GM19239 (cell line): ENCODE measurements at places on chromosomes 16 and 17.

- no peak for DNase-seq
Observed at GRCh38 chr16:19874026-19874425, 10.6 kb downstream of the GPRC5B start.

DNA sequence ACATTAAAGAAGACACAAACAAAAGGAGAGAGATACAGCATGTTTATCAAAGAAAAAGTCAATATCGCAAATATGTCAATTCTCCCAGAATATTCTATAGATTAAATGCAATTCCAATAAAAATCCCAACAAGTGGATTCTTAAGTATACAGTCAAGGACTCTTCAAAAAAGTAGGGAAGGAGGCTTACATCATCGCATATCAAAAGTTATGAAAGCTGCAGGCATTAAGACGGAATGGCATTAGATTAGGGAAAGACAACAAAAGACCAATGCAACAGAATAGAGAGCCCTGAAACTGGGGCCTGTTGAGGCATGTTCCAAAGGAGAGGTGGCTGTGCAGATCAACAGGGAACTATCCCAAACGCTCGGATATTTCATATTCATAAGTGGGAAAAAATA, 76.0 kb downstream of the MARCHF10 start:
- DNase-seq = no peak

- DNase-seq = no peak
Observed at GRCh38 chr16:3646348-3646920, 8.1 kb upstream of the DNASE1 start.

GRCh38 chr16:4365014-4365406, 6.6 kb upstream of the VASN start:
- DNase-seq = no peak

DNA sequence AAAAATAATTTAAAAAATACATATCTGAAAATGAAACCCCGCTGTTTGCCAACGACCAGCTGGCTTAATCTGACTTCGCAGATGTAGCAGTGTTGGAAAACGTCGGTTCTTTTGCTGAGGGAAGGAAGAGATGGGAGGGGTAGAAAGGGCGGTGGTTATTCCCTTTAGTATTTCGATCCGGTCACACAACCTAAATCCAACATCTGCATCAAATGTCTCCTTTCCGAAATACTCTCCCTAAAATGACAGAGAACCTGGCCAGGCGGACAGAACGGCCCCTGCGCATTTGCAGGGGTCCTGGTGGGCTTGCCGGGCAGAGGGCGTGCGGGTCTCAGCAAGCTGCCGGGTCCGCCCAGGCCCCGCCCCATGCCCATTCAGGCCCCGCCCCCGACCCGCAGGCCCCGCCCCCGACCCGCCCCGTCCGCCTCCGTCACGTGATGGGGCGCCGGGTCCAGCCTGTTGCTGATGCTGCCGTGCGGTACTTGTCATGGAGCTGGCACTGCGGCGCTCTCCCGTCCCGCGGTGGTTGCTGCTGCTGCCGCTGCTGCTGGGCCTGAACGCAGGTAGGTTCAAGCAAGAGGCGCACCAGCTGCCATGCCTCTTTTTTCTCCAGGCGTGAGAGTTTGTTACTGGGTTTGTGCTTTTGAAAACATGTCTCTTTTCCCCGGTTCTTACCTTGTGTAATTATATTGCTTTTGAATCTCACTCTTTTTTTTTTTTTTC, at the start of gene SCPEP1:
Gene SCPEP1 (plus strand): TSS at position 459 of the 723 bp plus-strand sequence. CDS start 29 bp downstream, at position 488.
- DNase-seq = peak; percentile 93

DNA sequence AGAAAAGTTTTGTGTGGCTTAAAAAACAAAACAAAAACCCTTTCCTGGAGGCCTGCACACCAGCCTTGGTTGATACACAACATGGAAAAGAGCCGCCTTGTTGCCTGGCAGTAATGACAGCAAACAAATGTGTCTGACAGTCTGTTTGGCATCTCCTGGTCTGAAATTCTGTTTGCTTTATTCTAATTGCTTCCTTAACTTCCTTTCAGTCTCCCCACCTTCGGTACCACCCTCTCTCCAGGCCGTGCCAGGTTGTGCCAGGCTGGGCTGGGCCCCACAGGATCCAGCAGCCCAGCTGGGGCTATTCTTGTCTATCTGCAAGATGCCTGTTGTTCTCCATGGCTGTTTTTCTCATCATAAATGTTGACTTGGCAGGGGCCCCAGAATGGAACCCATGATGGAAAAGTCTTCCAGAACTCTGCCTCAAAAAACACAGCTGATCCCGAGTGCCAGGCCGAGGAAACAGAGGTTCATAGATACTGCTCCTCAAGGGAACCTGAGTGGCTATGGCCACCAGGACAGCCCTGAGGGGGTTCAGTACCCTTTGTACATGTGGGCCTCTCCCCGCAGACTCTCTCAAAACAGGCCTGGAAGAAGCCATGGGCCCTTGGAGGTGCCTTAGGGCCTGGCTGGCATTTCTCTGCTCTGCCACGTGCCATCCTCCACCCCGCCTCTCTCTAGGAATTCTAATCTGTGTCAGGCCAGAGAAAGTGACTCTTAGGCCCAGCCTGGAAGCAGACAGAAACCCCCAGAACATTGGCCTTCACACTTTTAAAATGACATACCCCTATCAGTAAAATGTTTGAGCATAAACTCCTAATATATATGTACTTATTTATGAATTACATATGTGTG, 50.5 kb downstream of the YPEL2 start:
- DNase-seq = no peak

DNA sequence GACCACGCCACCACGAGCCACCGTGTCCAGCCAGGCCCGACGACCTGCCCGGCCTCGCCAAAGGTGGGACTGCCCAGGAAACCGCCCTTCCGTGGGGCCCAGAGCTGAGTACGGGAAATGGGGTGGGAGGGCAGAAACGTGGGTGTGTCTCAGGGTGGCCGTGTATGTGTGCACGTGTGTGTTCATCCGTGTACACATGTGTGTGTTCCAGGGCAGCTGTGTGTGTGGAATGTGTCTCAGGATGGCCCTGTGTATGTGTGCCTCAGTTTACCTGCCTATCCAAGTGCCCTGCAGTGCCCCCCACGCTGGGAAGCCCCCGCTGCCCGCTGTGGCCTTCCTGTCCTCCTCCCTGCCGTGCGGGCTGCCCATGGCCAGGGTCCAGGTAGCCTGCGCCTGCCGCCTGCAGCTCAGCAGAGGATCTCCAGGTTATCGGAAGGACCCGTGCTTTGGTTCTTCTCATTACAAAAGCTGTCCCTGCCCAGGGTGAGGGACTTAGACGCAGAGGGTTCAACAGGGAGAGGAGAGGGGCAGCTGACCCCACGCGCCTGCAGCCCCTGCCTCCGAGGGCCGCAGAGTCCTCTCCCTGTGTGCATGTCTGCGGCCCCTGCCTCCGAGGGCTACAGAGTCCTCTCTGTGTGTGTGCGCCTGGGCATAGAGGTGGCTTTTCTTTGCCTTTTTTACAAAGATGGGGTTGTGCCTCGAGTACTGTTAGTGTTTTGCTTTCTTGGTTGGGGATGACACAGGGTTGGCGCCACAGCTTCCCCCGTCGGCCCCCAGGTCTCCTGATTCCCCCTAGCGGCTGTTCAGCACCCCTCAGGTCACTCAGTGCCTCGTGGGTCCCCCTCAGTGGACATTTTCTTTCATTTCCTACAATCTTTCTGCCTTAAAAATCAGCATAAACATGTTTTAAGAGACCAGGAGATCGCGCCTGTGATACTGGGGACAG, 23.6 kb downstream of the ZNF469 start:
- no peak for DNase-seq

- no peak for DNase-seq
Observed at GRCh38 chr16:19225651-19226050, 57.6 kb downstream of the SYT17 start.

GRCh38 chr17:59121901-59122480, 15.3 kb upstream of the TRIM37 start:
- no peak for DNase-seq

DNA sequence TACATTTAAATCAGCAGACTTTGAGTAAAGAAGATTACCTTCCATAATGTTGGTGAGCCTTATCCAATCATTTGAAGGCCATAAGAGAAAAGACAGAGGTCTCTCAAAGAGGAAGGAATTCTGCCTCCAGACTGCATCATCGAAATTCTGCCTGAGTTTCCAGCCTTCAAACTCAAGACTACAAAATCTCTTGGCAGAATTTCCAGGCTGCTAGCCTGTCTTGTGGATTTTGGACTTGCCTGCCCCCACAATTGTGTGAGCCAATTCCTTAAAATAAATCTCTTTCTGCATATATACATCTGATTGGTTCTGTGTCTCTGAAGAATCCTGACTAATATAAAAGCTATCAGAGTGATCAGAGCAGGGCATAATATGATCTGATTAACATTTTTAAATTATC, 216.6 kb upstream of the CPHXL start:
- DNase-seq = no peak

GRCh38 chr17:80712606-80713005, 168.0 kb downstream of the RPTOR start:
- DNase-seq = no peak

DNA sequence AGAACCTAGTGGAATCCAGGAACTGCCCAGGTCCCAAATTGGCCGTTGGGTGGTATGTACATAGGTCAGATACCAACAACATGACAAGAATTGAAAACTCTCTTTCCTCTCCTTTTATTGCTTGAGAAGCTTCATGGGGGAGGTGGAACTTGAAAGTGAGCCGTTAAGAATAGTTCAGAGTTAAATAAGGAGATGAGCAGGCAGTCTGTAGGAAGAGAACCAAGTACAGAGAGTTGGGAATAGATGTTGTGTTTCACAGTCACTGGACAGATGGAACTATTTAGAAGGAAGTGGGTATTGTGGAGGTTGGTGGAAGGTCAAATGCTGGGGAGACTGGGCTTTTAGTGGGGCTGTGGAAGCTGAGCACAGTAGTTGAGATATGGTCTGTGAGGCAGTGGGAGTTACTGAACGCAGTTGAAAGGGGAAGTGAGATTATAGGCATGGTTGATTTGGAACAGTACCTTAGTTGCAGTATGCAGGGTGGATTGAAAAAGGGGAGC, 26.4 kb downstream of the ARHGAP44 start:
- DNase-seq = peak; percentile 47

DNA sequence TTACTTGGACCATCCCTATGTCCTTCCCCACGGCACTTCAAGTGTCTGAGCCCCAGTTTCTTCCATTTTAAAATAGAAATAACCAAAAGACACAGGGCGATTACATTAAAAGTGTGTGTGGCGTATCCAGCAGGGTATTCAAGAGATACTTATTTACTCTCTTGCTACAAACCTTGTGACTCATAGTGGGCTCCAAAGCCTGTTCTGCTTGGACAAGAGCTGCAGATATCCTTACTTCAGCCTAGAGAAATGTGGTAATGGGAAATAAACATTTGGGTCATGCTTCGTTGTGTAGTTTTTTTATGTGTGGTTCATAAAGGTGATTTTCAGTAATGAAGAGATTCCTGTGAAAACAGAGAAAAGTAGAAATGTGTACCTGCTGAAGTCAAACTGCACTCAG, 288.9 kb upstream of the CDH11 start:
- no peak for DNase-seq

DNA sequence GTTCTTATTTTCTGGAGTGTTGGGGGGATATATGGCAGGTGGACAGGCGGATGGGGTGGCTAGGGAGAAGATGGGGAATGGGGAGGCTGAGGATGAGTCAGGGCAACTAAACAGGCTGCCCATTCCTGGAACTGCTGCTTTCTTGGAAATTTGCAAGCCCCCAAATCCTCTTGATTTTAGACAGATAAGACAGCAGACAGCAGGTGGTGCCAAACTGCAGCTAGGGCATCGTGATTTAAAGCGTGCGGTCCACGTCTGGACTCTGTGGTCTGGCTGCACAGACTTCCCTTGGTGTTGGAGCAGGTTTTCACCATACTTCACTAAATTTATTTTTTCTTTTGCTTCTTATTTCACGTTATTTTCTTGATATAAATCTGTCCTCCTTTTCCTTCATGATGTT, 10.9 kb upstream of the KRT24 start:
- no peak for DNase-seq

GRCh38 chr17:27471321-27472269, 15.3 kb downstream of the KSR1 start:
- no peak for DNase-seq

DNA sequence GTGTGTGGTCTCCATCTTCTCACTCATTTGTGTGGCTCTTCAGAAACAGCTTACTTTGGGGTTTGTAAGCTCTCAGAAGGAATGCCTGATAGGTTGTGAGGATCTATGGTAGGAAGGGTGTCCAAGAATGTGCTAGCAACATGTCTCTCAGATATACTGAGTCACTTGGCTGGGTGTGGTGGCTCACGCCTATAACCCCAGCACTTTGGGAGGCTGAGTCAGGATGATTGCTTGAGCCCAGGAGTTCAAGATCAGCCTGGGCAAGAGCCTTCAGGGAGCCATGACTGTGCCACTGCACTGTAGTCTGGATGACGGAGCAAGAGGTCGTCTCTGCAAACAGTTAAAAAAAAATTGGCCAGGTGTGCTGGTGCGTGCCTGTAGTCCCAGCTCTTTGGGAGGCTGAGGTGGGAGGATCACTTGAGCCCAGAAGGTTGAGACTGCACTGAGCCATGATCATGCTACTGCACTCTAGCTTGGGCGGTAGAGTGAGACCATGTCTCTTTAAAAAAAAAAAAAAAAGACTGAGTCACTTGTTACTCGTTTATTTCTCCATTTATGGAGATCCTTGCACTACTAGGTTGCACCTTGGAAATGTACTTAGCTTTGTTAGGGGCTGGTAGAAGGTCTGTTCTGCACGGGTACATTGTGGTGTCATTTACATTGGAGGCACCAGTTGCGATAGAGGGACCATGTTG, 232.0 kb downstream of the SNX29 start:
- DNase-seq = no peak

GRCh38 chr16:85613604-85614337, 649 bp downstream of the GSE1 start:
- no peak for DNase-seq
